ENCODE measurements at places on chromosomes 6 and 20. TPM values are rescaled to one million over a fixed set of nuclear protein-coding genes. Genes with fewer than 3 reads are reported as not detected.

The C20orf144 gene
- not detected for total RNA-seq

The HCRTR2 gene
- not detected for total RNA-seq

The SMLR1 gene
- total RNA-seq = not detected

The KIAA0408 gene
- total RNA-seq = 35.6 TPM

The GGTLC1 gene
- not detected for total RNA-seq

The C6orf52 gene
- 2.8 TPM for total RNA-seq

The HLA-DMB gene
- total RNA-seq = 4.4 TPM
